Activated naive CD4-positive, alpha-beta T cell treated with anti-CD3 and anti-CD28 coated beads, Interleukin-2, amount 10 ng/mL, durations not matched to agents 7 days and 5 days (primary cell): ENCODE measurements at places on chromosomes 5 and 9.

- no peak for DNase-seq
Measured at GRCh38 chr5:148928141-148928540, 101.7 kb downstream of the ADRB2 start.

DNA sequence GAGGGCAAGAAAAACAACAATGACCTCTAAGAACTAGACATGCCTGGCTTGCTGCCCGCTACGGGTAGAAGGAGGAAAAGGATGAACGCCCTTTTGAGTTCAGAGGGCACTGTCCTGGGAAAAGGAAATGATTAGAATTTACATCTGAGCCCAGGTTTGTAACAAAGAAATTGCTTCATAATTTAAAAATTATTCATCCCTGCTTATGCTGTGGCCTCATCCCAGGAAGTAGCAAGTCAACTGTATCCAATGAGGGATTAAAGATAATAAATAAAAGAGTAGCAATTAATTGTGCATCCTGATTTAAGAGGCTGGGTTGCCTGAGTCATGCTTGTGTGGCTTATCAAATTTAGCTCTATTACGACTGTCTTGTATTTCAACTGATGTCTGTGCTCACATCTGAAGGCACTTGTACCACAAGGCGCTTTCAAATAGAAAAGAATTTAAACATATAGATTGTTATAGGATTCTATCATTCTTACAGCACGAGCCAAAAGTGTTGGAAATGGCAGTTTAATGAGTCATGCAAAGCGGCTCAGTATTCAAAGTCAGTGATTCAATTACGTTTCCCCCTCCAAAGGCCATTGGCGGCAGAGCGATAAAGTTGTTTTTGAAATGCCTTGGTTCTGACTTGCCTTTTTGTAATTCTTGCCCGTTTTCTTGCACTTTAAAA lies 40.0 kb upstream of the DMRT1 start:
- DNase-seq, result no peak

DNA sequence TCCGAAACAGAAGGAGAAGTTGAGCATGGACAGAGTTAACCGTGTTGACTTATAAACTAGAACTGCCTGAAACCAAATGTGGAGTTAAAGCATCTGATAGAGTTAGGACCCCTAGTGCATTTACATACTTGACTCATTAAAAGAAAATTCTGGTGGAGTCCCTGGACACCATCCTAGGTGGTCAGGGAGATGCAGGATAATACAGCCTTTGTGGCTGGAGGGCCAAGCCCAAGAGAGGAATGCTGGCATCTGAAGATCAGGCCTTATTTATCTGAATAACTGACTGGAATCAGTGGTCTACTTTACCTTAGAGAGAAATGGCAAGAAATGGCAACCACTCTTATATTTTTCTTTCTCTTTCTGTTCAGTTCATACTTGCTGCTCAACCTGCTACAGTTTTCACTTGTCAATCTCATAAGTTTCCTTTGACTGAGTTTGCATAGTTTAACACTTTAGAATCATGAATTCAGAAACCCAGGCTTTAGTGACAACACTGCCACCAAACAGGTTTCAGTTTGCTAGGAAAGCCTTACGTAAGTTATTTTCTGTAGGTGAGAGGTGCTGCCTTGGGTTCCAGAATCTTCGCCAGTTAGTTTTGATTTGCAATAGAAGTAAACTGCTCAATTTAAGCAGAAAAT lies 10.2 kb downstream of the CMYA5 start:
- DNase-seq, result no peak

DNA sequence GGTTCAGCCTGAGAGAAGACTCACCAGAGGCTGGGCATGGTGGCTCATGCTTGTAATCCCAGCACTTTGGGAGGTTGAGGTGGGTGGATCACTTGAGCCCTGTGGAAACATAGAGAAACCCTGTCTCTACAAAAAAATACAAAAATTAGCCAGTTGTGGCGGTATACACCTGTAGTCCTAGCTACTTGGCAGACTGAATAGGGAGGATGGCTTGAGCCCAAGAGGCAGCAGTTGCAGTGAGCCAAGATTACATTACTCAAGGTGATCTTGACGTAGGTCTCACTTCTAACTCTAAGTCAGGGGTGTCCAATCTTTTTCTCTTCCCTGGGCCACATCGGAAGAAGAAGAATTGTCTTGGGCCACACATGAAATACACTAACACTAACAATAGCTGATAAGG lies 16.2 kb upstream of the ATP6V1G1 start:
- DNase-seq, result no peak

DNA sequence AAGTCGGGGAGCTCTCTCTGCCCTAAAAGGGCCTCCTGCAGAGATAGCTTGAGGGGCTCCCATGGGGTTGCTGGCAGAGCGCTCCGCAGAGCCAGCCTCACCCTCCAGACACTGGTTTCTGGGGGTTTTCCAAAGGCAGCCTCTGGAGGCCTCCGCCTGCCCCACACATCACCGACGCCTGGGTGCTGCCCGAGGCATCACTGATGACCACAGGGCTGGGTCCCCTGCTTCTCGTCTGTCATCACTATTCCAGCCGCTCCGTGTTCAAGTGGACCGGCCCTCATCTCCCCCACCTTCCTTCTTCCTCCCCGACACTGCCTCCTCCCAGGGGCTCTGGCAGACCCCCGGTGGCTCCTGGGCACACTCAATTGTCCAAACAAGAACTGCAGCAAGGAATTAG lies 64.1 kb upstream of the IRX4 start:
- DNase-seq, result no peak

GRCh38 chr9:79329861-79330260 lies 241.9 kb upstream of the TLE4 start:
- DNase-seq, result no peak

DNA sequence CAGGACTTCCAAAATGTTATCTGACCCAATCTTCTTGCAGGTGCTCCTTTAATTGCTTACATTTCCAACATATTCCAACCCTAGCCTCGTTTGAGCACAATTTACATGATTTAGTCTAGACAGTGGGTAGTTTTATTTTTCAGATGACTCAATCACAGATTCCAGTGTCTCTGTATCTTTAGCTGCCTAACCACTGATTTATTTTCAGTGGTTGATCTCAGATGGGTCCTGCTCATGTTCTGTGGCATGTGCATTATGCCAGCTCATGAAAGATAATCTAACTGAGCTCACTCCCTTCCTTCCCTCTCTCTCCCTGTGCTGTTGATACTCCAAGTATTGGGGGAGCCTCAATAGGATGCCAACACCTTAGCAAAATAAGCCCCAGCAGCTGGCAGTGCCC lies 106.1 kb upstream of the ICE1 start:
- DNase-seq, result no peak

DNA sequence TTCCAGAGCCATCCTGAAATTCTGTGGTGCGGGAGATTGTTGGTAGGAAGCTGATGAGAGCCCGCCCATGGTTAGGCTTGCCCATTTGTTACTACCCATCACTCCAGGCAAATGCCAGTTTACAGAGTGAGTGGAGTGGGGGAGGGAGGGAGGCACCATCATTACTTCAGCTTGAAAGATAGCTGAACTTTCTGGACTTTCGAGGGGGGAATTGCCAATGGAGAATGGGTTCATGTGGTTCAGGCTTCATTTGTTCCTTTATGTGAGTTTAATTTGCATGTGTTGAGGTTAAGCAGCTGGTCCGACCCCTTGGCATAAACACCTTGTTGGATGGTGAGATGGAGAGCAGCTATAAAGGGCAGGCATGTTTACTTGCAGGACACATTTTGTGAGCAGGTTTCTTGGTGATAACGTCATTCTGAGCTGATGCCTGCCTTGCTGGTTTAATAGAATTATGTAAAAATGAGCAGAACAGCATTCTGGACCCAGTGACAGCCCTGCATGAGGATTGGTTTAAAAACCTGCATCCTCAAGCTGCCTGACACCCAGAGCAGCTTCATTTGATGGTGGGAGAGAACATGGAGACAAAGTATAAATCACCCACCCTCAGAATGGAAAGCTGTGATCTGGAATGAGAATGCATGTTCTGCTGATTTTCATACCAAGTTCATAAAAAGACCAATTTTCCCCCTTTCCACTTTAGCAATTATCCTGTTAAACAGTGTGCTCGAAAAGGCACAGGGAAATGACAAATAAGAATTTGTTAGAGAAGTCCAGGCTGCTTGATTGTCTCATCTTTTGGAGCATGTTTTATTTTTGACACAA lies 106.3 kb downstream of the TRIO start:
- DNase-seq, result no peak

- no peak for DNase-seq
Measured at GRCh38 chr9:112200711-112201110, 25.6 kb upstream of the SUSD1 start.

DNA sequence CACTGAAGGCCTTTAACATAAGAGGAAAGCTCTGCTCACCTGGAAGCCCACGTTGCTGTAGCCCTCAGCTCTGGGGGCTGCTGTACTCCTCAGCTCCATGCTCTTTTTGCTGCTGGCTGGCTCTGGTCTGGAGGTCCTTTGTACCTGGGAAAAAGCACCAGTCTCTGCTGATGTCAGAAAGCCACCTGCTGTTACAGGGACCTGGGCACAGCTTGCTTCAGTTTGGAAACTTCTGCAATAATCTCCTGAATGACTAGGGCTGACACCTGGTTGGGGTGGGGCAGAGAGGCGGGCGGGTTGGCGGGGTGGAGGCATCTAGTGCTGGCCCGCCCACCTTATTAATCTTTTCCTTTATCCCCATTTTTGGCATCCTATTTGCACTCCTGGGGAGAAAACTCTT lies at the start of gene SLC28A3:
Gene SLC28A3, minus strand, starts transcription at position 224 of the 400 bp plus-strand sequence. Its CDS starts 125 bp downstream, at position 99.
- DNase-seq, result no peak
